ENCODE measurements at places on chromosomes 16 and 17.

DNA sequence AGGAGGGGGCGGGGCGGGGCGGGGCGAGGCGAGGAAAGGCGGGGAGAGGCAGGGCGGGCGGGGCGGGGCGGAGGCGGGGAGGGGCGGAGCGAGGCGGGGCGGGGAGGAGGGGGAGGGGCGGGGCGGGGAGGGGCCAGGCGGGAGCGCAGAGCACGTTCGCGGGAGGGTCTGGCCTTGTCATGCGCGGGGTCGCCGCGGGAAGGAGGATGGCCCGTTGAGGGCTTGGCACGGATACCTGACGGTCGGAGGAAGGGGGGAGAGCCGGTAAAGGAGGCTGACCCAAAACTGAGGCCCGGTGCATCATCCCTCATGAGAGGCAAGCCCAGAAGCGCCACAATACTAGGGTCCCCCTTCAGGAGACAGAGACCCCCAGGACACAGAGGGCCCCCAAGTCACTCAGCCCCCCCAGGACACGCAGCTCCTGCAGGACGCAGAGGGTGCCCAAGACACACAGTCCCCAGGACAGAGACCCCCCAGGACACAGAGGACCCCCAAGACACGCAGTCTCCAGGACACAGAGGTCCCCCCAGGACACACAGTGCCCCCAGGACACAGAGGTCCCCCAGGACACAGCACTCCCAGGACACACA lies 593 bp upstream of the WDR45B start:
- ATAC-seq = peak; percentile 52

- peak; percentile 84 for ATAC-seq
These were observed 100.7 kb downstream of the MGAT5B start for GRCh38 chr17:76968707-76969597.

DNA sequence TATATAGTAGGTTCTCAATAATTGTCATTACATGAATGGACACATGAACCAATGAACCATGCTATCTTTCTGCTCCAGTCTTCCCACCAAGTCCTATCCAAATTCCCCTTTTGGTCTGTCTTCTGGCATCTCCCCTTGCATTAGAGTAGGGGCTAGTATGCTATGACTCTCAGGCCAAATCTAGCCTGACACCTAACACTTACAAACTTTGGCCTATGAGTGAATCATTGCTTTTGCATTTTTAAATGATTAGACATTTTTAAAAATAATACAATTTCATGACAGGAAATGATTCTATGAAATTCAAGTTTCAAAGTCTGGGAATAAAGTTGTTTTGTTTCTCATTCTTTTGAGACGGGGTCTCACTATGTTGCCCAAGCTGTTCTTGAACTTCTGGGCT lies 102.5 kb upstream of the MAF start:
- no peak for ATAC-seq

- peak; percentile 96 for ATAC-seq
These were observed 16.9 kb downstream of the DOC2B start for GRCh38 chr17:164303-165235.

GRCh38 chr17:73647772-73648542 lies 3.7 kb upstream of the SDK2 start:
- no peak for ATAC-seq

- no peak for ATAC-seq
These were observed 280.0 kb downstream of the SHISA9 start for GRCh38 chr16:13181432-13181831.

GRCh38 chr16:79082970-79083369 lies 517.6 kb downstream of the MAF start:
- no peak for ATAC-seq

- no peak for ATAC-seq
These were observed 16.6 kb downstream of the PLXDC1 start for GRCh38 chr17:39134878-39135277.

GRCh38 chr17:4856937-4857314 lies 23.8 kb downstream of the MINK1 start:
- ATAC-seq = no peak

GRCh38 chr16:68781784-68782183 lies 44.7 kb downstream of the CDH1 start:
- no peak for ATAC-seq

DNA sequence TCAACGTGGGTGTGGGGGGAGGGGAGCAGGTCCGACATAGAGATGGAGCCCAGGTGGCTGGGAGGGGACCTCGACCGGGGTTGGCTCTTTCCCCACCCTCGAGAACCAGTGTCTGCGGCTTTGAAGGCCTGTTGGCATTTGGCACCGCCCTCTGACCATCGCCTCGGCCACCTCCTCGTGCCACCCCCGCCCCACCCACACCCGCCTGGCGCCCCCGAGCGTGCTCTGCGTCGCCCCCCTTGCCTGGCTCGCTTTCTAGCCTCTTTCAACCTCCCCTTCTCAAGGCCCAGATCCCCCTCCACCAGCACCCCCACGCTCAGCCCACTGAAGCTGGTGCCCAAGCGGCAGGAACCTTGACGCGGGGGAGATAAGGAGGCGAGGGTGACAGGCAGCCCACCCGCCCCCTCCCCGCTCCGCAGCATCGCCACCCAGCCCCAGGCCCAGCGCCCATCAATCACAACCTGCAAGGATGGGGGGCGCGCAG lies 619 bp downstream of the CACNB1 start:
- peak; percentile 0 for ATAC-seq

GRCh38 chr17:82287868-82288801 lies 14.6 kb upstream of the CSNK1D start:
- no peak for ATAC-seq

DNA sequence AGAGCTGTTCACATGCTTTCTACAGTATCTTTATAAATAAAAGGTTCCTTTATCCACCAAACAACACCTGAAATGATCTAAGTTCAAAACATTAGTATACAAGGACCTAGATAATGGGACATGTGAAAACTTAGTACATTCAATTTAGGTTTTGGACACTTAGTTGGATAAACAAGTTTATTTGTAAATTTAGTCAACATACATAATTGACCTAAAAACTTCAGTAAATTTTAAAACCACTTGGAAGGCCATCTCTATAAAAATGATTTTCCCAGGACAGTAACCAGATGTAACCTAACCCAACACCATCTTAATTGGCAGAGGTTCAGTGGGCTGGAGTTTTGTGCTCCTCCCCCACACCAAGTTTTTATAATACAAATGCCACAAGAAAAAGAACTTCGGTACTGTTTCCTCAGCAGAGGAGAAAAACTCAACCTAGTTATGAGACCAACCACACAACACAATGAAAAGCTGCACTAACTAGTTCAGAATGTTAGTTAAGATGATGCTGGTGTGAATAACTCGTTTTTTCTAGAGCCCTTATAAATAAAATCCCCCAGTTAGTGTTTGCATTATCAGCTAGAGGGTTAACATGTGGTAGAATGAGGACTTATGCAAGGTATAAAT lies 7.2 kb upstream of the UNK start:
- no peak for ATAC-seq

DNA sequence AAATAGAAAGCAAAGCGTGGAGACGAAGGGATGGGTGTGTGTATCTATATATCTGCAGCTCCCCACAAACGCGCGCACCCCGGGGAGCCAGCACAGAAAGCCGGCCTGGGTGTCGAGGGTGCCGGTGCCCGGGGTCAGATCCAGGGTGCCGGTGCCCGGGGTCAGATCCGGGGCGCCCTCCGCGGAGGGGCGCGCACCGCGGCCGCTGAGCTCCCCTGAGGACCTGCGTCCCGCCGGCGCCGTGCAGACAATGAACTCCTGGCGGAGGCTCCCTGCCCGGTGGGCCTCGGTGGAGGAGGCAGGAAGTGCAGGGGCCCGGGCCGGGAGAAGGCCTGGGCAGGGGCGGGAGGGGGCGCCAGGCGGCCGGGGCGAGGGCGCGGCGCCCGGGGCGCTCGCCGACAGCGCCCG lies 1.1 kb downstream of the ZNF423 start:
- peak; percentile 7 for ATAC-seq

GRCh38 chr17:78607038-78607437 lies 29.8 kb upstream of the DNAH17 start:
- ATAC-seq = peak; percentile 60

- no peak for ATAC-seq
These were observed 163.8 kb downstream of the TOX3 start for GRCh38 chr16:52383119-52383518.

- ATAC-seq = no peak
These were observed 38.8 kb downstream of the PLD6 start for GRCh38 chr17:17167356-17167755.

DNA sequence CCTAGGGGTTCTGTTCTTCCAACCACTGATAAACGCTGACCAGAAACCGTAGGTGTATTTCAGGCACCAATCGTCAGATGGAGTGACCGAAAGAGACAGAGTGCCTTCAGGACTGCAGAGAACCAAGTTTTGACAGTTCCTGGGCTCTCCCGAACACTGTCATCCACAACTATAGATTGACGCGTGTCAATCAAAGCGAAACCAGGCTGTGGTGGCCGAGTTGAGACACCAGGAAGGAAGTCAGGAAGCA lies 11.9 kb upstream of the AURKB start:
- no peak for ATAC-seq

DNA sequence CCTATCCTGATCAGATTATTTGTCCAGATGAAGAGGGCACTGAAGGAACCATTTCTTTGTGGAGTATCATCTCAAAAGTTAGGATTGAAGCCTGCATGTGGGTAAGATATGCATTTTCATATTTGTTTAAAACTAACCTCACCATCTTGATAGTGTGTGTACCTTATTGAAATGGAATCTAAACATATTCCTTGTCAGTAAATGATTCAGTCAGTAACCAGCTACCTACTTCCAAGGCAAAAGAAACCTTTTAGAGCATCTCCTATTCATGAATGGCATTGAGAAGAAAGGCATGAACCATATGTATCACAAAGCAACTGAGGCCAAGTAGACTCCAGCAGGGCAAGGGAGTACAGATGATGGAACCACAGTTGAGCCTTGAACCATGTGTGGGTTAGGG lies 57.6 kb downstream of the VMP1 start:
- ATAC-seq = no peak

DNA sequence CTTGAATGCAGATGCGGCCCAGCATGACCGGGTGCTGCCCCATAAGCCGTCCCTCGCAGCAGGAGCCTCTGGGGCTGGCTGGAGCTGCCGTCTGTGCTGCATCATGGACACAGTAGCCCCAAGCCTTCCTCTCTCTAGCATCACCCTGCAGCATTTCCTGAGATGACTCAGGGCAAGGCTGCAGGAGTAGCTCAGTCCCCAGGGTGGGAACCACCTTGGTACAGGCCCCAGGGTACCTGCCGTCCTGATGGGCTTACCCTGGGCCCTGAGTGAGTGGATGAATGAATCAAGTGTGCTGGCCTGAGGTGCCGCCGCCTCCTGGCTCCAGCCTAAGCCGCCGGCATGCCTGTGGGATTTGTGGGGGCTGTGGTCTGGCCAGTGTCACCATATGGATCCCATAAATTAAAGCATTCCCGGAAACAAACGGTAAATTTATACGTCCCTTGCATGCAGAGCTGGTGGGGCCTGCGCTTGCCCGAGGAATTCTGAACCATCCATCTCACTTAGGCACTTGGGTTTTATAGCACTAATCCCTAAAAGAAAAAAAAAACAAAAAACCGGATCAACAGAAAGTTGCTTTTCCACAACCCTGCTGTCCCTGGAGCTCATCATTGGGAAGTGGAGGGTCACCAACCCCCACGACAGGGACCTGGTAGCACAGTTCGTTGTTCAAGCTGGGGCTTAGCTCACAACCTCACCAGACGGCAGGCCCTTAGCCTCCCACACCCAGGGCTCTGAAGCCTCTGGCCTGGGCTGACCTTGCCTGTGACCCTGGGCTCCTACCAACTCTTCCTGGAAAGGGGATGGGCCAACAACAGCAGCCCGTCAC lies 242.6 kb upstream of the CIBAR2 start:
- peak; percentile 71 for ATAC-seq

DNA sequence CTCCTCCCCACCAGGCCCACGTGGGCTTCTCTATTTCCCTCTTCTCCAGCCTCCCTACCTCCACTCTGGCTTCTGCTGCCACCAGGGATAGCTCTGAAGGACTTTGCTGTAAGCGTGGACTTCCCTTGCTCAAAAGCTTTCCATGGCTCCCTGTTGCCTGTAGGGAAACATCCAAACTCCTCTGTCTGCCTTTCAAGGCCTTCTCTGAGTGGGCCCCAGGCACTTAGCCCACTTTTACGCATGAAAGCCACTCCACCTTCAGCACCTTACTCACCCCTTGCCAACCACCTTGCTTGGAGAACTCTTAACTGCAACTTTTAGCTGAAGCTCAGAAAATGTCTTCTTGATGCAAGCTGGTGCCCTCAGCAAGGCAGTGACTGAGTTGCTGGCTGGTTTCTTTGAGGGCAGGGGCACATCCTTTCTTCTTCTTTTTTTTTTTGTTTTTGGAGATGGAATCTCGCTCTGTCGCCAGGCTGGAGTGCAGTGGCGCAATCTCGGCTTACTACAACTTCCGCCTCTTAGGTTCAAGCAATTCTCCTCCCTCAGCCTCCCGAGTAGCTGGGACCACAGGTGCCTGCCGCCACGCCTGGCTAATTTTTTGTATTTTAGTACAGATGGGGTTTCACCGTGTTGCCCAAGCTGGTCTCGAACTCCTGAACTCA lies 52.0 kb upstream of the DLX4 start:
- no peak for ATAC-seq

- ATAC-seq = no peak
These were observed 13.8 kb downstream of the CHP2 start for GRCh38 chr16:23768581-23768980.

Measured in motor neuron (in vitro differentiated cells).